HuH-7.5 (cell line): ENCODE measurements at places on chromosomes 7 and 10.

DNA sequence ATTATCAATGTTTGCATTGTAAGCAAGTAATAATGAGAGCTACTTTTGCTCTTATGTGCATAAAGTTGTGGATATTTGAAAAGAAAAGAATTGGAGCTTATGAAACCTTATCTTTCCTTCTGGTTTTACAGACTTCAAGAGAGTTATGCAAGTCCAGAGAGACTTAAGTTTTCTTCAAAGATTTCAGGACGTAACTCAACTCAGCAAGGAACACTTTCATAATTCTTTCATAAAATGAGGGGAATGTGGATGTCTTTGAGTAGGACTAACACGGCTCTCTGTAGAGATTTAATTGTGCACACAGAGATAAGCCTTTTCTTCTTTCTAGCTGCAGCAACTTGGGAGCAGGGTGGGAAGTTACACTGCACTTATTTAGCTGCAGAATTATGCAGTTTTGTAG is 97.5 kb downstream of the DNAJB9 start:
- DNase-seq, result no peak

DNA sequence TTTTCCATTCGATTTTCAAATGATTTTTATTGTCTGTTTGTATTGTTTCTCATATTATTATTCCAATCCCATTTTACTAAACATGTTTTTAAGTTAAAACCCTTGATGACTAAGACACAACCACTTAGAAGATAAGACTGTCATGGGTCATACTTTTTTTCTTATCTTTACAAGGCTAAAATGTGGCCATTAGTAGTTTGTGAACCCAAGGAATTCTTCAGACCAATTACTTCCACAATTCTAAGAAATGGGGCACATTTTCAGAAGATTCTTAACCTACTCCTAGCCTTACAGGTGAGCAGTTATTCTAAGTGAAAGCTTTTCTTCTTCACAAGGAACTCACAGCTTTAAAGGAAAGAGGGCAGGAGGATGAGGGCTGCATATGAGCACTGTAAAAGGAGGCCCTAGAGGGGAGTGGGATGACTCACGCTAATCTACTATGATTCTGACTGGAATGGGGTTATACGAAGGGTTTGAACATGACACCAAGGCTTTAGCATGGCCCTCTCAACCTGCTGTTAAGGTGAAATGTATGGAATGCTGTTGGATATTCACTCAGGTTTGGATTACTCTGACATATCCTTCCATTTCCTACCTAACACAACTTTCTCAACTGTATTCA is 81.0 kb downstream of the SORCS1 start:
- DNase-seq, result no peak

GRCh38 chr7:37709631-37710509 is 26.3 kb downstream of the GPR141 start:
- DNase-seq, result no peak

- peak; percentile 97 for DNase-seq
Observed at GRCh38 chr7:1466524-1467271, 7.4 kb upstream of the MICALL2 start.

GRCh38 chr7:30459591-30460245 is 18.9 kb downstream of the NOD1 start:
- no peak for DNase-seq

- no peak for DNase-seq
Observed at GRCh38 chr7:150322114-150322832, 882 bp upstream of the LRRC61 start.

GRCh38 chr7:69130396-69130795 is 467.9 kb upstream of the AUTS2 start:
- DNase-seq, result no peak
